ENCODE measurements at places on chromosomes 1 and 21. TPM values are rescaled to one million over a fixed set of nuclear protein-coding genes. Genes with fewer than 3 reads are reported as not detected.

Gene USH2A
- not detected for total RNA-seq

Gene MYBPH
- not detected for total RNA-seq

- DNase-seq: no peak
Measured at GRCh38 chr1:109793089-109793485, 29.4 kb upstream of the EPS8L3 start.

DNA sequence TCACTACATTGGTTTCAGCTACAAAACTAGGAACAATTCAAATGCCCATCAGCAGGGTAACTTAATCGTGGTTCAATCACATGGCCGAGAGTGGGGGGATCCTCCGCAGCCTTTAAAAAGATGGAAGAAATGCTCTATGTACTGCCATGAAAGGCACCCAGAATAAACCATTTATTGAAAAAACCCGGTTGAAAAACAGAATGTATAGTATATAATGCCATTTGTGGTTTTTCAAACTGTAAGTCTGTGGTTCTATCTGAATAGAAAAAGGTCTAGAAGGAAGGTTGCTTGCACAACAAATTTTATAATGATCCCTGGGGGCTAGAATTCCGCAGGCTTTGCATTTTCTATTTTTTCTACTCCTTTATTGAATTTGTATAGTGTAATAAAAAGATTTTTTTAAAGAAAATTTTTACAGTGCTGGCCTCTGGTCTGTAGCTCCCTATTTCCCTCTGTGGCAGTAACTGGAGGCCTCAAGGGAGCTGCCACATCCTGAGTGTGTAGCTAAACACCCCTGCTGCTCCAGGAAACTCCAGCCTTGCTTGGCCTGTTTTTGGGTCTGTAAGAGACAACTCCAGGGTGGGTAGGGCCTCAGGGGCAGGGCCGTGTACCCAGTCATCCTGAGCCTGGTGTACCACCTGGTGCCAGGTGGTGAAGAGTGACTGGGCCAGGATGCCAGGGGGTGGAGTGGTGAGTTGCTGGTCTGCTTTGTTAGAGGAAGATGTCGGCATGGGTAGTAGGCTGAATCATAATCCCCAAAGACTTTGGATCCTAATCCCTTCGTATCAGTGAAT is 51.5 kb upstream of the EPS8L3 start:
- no peak for DNase-seq

DNA sequence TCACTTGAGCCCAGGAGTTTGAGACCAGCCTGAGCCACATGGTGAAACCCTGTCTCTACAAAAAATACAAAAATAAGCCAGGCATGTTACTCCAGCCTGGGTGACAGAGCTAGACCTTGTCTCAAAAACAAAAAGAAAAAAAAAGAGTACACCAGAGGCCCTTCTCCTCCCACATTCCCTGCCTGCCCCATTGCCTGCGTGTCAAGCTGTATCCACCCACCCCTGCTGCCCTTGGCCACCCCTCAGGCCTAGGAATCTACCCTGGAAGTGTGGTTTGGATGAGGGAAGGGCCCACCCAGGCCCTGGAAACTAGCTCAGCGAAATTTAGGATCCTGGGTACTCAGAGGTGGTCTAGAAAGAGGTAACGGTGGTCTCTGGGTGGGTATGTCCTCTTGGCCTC is 25.7 kb upstream of the WASF2 start:
- DNase-seq: no peak

- DNase-seq: no peak
Measured at GRCh38 chr1:111466480-111466879, 7.3 kb upstream of the C1orf162 start.

GRCh38 chr1:235339746-235340145 is 11.4 kb downstream of the GGPS1 start:
- DNase-seq: no peak

GRCh38 chr1:176193023-176193422 is 14.1 kb downstream of the COP1 start:
- DNase-seq: no peak

DNA sequence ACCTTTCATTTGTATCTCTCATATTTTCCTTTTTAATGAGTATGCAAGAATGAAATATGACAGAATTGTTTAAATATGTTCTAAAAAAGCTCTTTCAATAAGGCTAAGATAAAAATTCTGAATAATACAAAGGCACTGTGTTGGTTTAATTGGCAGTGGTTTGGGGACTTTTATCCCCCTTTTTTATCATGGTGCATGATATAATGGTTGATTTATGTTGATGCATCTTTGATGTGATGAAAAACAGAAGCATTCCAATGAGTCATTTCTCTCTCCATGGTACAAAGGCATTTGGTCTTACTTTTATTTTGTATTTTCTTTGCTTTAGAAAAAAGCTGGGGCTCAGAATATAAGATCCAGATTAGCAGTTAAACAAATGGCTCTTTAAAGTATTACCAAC is 127.2 kb upstream of the GREM2 start:
- DNase-seq: no peak

- DNase-seq: no peak
Measured at GRCh38 chr1:30895382-30895943, 13.1 kb downstream of the SDC3 start.

DNA sequence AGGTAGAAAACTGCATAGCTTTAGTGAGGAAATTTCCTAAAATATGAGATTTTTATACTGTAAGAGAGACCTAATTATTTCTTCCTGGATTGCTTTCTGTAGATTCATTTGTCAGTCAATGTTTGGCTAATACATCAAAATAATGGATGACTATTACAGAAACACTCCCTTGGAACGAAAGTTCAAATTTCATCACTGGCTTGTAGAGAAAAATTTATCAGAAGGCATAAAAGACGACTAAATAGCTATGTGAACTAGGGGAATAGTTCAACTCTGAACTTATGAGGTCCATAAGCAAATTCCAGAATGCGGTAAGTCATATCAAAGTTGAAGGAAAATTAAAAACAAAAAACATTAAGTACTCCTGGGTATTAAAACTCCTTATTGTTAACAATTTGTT is 36.0 kb downstream of the WNT2B start:
- no peak for DNase-seq

- DNase-seq: no peak
Measured at GRCh38 chr1:36248250-36248894, 24.1 kb downstream of the THRAP3 start.

DNA sequence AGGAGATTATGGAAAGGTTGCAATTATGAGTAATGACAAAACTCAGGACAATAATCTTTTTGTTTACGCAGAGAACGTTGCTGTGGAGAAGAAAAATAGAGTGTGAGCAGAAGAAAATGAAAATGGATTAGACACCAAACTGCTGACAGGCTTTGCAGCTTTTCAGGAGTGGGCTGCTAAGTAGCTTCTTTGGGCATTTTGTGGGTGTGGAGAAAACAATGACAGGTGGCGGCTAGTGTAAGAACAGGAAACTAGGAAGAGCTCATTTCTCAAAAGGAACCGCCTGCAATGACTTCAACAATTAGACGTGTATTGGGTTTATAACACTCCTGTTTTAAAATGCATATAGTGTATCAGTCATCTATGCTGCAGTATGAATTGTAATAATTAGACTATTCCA is 18.3 kb upstream of the PALMD start:
- no peak for DNase-seq

GRCh38 chr1:116508984-116509980 is 61.5 kb downstream of the CD58 start:
- DNase-seq: no peak

GRCh38 chr1:210132582-210132981 is 100.0 kb upstream of the SERTAD4 start:
- no peak for DNase-seq

- DNase-seq: no peak
Measured at GRCh38 chr21:26131554-26131953, 39.0 kb downstream of the APP start.

- no peak for DNase-seq
Measured at GRCh38 chr1:211677659-211678058, 2.2 kb upstream of the NEK2 start.

All from G401 (cell line).